ENCODE measurements at places on chromosomes 11 and 22. TPM values are rescaled to one million over a fixed set of nuclear protein-coding genes. Genes with fewer than 3 reads are reported as not detected.

Gene OR51F1
- not detected for total RNA-seq

Gene MYEOV
- 5.3 TPM for total RNA-seq

Gene BTBD18
- total RNA-seq: not detected

Gene ILK
- total RNA-seq: 160 TPM

Gene SPON1
- 24.6 TPM for total RNA-seq

Gene PHETA2
- total RNA-seq: 14.9 TPM

DNA sequence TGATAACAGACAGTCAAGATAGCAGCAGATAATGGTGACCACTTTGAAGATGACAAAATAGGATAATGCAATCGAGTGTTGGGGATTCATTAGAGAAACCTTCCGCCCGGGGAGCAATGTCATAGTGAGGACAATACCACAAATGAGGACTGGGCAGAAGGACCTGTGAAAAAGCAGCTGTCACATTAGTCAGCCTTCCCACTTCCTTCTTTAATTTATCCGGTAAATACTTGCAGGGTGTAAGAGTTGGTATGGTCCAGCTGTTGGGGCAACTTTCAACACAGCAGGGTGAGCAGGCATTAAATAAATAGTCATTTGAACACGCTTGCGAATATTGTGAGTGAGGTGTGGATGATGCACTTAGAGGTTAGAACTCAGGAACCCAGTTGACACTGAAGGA, 132.5 kb upstream of the KIRREL3 start:
- no peak for DNase-seq
- no peak overlapping the region for H3K4me3 ChIP-seq
- no peaks in the 10 kb centered on the region for H3K27me3 ChIP-seq
- no peak overlapping the region for H3K27ac ChIP-seq
- no peaks in the 10 kb centered on the region for H3K36me3 ChIP-seq
- no peaks in the 10 kb centered on the region for H3K4me1 ChIP-seq

GRCh38 chr11:69427337-69427736, 54.1 kb upstream of the LINC01488 start:
- H3K4me1 ChIP-seq: peaks cover 31% of the 10 kb centered on the region
- DNase-seq: no peak

DNA sequence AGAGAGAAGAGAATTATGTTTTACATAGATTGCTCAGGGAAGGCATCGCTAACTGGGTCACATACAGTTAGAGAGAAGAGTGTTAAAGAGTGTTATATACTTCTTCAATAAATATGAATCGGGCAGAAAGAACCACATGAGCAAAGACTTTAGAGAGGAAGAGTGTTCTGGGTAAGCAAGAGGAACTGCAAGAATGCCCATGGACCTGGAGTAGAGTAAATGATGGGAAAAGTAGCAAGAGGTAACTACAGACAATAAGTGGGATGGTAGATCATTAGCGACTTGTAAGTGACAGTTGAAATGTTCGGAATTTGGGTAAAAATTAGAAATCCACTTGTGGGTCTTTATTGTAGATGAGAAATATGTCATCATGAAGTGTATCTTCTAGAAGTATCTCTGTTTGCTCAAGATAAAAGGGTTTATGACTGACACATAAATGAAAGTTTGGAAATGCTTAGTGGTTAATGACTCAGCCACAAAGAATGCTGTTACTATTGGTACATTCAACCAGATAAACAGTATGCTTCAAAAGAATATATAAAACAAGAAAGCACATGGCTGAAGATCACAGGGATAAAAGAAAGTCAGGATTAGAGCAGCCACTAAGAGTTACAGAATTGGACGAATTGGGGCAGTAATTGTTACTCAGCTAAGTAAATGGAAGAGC, 229.3 kb downstream of the CASP12 start:
- DNase-seq: peak; percentile 60
- no peaks in the 10 kb centered on the region for H3K27me3 ChIP-seq
- H3K4me1 ChIP-seq: peaks cover 6% of the 10 kb centered on the region
- H3K36me3 ChIP-seq: no peaks in the 10 kb centered on the region

- no peak overlapping the region for H3K4me3 ChIP-seq
- no peaks in the 10 kb centered on the region for H3K27me3 ChIP-seq
- H3K36me3 ChIP-seq: no peaks in the 10 kb centered on the region
- H3K27ac ChIP-seq: no peak overlapping the region
- peak; percentile 46 for DNase-seq
These were observed 14.9 kb downstream of the ADAMTS8 start for GRCh38 chr11:130413405-130414106.

GRCh38 chr11:532527-532985, 2.8 kb downstream of the HRAS start:
- H3K27ac ChIP-seq: no peak overlapping the region
- peaks cover 19% of the 10 kb centered on the region for H3K36me3 ChIP-seq
- no peaks in the 10 kb centered on the region for H3K27me3 ChIP-seq
- DNase-seq: no peak
- peaks cover 15% of the 10 kb centered on the region for H3K4me1 ChIP-seq

DNA sequence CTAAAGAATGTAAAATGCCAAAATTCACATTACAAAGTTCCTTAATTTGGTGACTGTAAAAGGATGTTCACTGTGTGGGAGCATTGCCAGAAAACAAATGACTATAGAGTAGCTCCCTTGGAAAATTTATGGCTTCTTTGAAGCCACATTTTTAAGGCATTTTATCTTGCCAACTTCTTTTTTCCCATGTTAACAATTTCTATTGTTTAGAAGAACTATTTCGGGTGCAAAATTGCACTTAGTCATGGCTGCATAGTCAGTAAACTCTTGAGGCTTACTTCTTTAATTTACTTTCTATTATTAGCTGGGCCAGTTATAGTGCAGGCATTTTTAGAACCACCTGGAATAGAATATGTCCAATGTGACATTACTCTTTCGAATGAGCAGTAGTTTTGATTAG, 515.3 kb downstream of the JRKL start:
- no peak for DNase-seq
- no peak overlapping the region for H3K27ac ChIP-seq
- no peaks in the 10 kb centered on the region for H3K4me1 ChIP-seq
- no peaks in the 10 kb centered on the region for H3K27me3 ChIP-seq
- H3K4me3 ChIP-seq: no peak overlapping the region

DNA sequence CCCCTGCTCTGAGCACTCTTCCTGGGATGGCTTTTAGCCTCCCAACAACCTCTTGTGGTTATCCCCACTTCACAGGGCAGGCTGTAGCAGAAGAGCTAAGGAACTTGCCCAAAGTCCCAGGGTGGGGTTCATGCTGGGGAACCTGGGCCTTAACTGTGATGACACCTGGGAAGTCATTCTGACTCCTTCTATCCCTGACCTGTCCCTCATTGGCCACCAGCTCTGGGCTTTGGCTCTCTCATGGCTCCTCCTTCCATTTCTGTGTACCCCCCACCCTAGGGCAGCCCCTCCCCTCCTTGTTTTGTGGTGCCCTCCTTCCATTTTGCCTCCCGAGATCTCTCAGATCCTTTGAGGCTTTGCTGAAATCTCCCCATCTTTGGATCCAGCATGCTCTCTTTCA, 2.7 kb downstream of the PPM1F start:
- no peak overlapping the region for H3K27ac ChIP-seq
- peaks cover 19% of the 10 kb centered on the region for H3K36me3 ChIP-seq
- DNase-seq: no peak
- no peaks in the 10 kb centered on the region for H3K27me3 ChIP-seq
- H3K4me3 ChIP-seq: no peak overlapping the region

GRCh38 chr22:40919446-40919845, 31.7 kb upstream of the RBX1 start:
- H3K27ac ChIP-seq: no peak overlapping the region
- H3K36me3 ChIP-seq: peaks cover 42% of the 10 kb centered on the region
- no peaks in the 10 kb centered on the region for H3K4me1 ChIP-seq
- no peak for DNase-seq

DNA sequence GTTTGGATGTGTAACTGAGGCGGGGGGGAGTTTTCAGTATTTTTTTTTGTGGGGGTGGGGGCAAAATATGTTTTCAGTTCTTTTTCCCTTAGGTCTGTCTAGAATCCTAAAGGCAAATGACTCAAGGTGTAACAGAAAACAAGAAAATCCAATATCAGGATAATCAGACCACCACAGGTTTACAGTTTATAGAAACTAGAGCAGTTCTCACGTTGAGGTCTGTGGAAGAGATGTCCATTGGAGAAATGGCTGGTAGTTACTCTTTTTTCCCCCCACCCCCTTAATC, 2.3 kb downstream of the MALAT1 start:
- H3K36me3 ChIP-seq: peaks cover 72% of the 10 kb centered on the region
- H3K4me3 ChIP-seq: peak overlapping the region; percentile 59
- no peak for DNase-seq
- peaks cover 38% of the 10 kb centered on the region for H3K27me3 ChIP-seq
- H3K4me1 ChIP-seq: peaks cover 49% of the 10 kb centered on the region

- peak; percentile 74 for DNase-seq
- no peaks in the 10 kb centered on the region for H3K4me1 ChIP-seq
- H3K36me3 ChIP-seq: no peaks in the 10 kb centered on the region
- no peak overlapping the region for H3K4me3 ChIP-seq
These were observed 43.0 kb upstream of the USP47 start for GRCh38 chr11:11798586-11799438.

DNA sequence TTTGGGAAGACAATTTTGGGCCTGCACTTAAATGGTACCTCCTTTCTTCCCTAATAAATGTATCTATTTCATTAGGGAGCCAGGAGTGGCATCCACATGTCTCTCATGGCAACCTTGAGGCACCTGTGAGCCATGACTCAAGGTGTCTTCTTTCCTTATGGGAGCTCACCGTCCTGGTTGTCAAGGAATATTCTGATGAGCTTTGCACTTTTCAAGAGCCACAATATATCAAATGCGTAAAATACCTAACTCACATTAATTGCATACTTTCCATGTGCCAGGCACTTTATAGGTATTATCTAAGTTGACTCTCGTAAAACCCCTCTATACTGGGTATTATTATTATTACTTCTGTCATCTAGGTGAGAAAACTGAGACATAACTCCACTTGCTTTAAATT, 32.5 kb downstream of the MUC15 start:
- H3K4me3 ChIP-seq: no peak overlapping the region
- no peaks in the 10 kb centered on the region for H3K36me3 ChIP-seq
- no peaks in the 10 kb centered on the region for H3K27me3 ChIP-seq
- no peak overlapping the region for H3K27ac ChIP-seq
- DNase-seq: no peak

GRCh38 chr22:30262917-30263741, 3.5 kb downstream of the OSM start:
- peaks cover 8% of the 10 kb centered on the region for H3K4me1 ChIP-seq
- no peaks in the 10 kb centered on the region for H3K27me3 ChIP-seq
- H3K36me3 ChIP-seq: no peaks in the 10 kb centered on the region

GRCh38 chr22:47064016-47064415, 301.6 kb downstream of the TBC1D22A start:
- DNase-seq: no peak
- no peak overlapping the region for H3K27ac ChIP-seq
- no peak overlapping the region for H3K4me3 ChIP-seq
- peaks cover 5% of the 10 kb centered on the region for H3K4me1 ChIP-seq
- no peaks in the 10 kb centered on the region for H3K27me3 ChIP-seq

Data from SJSA1 (cell line).